NCI-H1092 (cell line): ENCODE measurements at places on chromosomes 6 and 20.

DNA sequence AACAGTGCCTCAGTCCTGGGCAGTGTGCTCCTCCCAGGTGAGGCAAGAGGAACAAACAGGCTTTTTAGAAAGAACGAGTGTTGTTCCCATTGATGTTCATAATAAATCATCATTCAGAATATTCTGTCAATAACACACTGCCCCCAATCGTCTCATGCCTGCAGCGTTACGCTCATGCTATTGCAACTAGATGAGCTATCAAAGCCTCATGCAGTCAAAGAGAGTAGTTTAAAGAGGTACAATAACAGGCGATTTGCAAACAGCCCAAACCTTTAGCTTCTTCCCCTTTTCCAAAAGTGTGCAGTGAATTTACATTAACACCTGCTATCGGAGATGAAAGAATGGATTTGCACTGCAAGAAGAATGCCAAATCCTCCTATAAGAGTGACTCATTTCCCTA, 1164.7 kb upstream of the MAP3K7 start:
- no peak for DNase-seq

DNA sequence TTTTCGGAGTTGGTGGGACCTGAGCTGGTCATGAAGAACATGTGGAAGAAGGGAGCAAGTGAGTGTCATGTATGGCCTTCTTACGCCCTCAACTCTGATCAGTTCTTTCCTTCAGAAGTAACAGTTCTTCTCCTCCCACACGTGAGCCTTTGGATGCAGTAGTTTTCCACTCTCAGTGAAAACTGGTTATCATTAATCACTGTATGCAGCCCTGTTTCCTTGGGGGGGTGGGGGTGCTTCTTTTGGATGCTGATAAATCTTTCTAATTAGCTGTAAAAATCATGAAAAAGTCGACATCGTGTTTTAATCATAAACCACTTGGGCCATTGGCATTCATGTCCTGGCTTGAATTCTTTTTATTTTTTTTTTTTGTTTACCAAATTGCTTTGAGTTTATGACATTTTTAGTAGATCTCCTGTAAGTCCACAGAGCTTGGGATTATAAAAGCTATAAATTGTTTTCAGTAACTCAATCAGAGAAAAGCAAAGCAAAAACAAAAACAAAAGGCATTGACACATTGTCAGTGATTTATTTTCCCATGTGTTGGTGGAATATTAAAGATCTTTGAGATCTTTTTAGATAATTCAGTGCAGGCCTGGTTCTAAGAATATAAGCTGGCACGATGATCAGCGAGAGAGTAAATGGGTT, 84.8 kb downstream of the TRMT11 start:
- DNase-seq: no peak

DNA sequence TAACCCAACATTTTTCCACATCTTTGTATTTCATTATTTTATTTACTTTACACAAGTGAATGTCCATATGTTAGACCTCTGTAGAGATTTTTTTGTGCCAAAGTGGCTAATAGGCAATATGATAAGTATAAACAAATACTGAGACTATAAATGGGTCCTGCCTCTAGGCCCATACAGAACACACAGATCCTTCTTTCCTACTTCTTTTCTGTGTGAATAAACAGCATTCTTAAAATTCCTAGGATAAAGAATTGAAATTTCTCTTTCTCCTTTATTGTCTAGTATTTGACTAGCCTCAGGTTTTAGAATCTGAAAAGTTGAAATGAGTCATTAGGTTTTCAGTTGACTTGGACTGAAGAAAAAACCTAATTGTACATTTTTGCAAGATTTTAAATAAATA, 46.3 kb upstream of the HS3ST5 start:
- DNase-seq: no peak

- no peak for DNase-seq
Measured at GRCh38 chr6:7166410-7167293, 58.9 kb downstream of the RREB1 start.

GRCh38 chr20:58109918-58110635, 118.4 kb downstream of the ANKRD60 start:
- no peak for DNase-seq

DNA sequence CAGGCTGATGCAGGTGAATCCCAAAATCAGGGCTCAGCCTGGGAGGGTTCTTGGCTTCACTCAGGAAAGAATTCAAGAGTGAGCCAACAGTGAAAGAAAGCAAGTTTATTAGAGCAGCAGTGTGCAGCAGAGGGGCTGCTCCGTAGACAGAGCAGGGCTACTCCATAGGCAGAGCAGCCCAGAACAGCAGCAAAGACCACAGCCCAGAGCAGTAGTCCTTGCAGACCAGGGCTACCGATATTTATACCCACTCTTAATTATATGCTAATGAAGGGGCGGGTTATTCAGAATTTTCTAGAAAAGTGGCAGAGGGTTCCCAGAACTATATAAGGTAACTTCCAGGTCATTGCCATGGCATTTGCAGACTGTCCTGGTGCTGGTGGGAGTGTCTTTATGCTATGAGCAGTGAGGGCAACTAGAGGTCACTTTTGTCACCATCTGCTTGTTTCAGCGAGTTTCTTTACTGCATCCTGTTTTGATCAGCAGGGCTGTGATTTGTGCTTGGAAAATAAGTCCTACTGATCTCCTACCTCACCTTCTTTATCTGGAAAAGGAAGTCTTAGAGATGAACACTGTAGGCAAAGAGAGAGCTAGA, 39.8 kb upstream of the PTPN1 start:
- DNase-seq: no peak
